ENCODE measurements at places on chromosomes 12 and 14.

DNA sequence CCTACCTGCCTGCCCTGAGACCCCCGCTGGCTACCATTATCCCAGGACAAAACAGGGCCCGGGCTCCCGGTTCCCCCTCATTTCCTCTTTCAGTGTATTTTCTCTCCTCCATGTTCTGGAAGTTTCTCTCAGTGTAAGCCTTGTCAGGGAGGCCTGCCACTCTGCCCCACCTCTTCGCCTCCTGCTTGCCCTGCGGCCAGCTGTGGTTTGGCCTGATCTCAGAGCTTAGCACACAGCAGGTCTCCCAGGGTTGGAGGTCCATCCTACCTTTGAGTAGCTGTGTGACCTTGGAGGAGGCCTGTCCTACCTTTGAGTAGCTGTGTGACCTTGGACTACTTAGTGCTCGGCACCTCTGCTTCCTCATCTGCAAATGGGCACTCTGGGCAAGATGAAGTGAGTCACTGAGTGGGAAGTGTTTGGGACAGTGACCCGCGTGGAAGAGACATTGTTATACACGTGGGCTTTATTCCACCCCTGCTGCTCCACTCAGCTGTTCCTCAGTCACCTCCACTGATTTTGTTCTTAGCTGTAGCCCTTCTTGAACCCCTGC lies 212.7 kb downstream of the ZFP36L1 start:
- no peak for DNase-seq

- no peak for DNase-seq
Observed at GRCh38 chr14:20603813-20604690, 12.9 kb upstream of the RNASE12 start.

DNA sequence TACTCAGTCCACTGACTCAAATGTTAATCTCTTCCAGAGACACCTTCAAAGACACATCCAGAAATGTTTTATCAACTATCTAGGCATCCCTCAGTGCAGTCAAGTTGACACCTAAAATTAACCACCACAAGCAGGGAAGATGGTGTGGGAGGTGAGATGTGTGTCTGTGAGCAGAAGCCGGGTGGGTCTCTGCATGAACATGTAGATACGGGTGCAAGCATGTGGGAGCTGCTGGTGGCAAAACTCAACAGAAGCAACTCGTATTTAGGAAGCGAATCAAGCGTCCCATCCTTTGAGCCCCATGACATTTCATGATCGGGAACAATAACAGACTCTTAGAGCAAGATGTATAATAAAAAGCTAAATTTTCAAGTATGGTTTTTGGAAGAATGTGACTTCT lies 110.0 kb upstream of the C14orf180 start:
- DNase-seq = no peak

GRCh38 chr12:24906141-24906540 lies 42.8 kb downstream of the BCAT1 start:
- DNase-seq = no peak

DNA sequence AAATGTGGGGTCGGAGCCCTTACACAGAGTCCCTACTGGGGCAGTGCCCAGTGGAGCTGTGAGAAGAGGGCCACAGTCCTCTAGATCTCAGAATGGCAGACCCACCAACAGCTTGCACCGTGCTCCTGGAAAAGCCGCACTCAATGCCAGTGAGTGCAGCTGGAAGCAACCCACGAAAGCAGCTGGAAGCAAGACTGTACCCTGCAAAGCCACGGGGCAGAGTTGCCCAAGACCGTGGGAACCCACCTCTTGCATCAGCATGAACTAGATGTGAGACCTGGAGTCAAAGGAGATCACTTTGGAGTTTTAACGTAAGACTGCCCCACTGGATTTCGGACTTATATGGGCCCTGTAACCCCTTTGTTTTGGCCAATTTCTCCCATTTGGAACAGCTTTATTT lies 12.3 kb downstream of the GTF2A1 start:
- no peak for DNase-seq

DNA sequence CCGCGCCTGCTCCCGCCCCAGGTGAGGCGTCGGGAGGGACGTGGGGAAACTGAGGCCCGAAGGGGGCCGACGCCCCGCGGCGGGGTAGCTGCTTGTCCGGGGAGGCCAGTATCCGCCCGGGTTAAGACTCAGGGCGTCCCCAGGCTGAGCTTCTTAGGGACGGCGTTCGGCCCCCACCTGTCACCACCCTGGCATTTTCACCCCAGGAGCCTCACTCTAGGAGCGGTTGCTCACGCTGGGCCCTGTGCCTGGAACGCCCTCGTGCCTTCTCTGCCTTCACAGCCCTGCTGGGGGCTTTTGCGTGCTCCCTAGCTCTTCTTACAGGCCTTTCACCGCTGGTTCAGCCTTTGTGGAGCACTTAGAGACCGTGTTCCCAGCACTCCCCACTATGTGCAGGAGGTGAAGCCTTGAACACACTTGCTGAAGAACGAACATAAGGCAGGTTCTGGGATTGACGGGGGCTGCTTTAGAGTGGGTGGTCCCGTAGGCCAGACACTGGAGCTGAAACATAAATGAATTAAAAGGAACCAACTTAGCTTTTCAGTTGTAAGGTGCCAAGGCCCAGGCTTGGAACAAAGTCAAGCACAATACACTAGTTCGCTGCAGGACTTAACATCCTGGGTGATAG lies 601 bp downstream of the ZNF839 start:
- peak; percentile 44 for DNase-seq

DNA sequence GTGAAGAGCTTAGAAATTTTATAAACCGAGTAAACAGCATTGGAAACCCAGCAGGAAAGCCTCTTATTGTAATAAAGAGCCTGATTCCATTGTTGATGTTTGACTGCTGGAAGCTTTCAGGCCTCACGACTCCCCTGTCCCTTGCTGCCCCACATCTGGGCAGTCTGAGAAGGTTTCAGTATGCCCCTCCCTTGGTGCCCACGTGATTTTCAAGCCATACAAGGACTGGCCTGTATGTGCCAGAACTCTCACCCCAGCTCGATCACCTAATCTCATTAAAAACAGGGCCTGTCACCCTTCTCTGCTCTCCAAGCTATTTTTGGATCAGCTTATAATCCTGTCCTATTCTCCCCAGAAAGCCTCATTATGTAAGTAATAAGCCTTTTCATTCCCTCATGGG lies 7.5 kb upstream of the PYROXD1 start:
- DNase-seq = no peak

GRCh38 chr12:27610374-27610773 lies 85.9 kb upstream of the REP15 start:
- DNase-seq = no peak

GRCh38 chr12:49667325-49668090 lies 39.7 kb downstream of the FMNL3 start:
- DNase-seq = no peak

DNA sequence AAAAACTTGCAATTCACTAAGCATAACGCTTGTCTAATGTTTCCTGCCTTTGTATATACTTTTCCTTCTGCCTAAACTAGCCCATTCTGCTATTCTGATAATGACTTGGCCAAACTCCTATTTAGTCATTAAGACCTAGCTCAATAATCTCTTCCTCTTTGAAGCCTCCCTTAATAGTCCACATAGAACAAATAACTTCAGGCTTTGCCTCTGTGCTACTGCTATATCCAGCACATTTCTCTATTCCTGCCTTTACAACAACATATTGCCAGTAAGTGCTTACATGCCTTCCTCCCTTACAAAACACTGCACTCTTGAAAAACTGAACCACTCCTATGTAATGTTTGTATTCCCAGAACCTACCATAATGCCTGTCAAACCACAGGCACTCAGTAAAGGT lies 13.8 kb downstream of the PRICKLE1 start:
- no peak for DNase-seq

DNA sequence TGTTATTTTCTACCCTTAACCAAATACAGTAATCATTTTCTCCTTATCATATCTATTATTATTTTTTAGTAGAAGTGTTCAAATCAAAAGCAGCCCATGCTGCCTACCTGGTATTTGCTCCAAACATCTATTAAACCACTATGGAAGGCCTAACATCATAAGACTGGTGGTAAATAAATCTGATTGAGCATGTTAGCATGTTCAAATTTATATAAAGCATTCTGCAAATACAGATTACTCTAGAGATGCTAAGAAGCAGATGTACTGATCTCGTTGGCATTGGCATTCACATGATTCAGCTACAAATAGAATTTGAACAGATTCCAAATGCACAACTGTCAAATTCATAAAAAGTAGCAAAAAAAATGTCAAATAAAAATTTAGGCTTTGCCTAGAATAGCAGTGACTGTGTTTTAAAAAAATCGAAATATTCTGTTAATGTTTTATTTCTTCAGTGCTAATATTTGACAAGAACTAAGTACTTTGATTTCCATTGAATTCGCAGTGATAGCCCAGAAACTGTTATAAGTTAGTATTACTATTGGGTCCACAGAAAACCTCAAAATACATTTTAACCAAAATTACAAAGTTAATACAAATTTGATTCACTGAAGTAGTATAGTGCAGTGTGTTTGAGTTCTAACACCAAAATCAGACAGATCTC lies 9.4 kb upstream of the OSBPL8 start:
- DNase-seq = no peak

DNA sequence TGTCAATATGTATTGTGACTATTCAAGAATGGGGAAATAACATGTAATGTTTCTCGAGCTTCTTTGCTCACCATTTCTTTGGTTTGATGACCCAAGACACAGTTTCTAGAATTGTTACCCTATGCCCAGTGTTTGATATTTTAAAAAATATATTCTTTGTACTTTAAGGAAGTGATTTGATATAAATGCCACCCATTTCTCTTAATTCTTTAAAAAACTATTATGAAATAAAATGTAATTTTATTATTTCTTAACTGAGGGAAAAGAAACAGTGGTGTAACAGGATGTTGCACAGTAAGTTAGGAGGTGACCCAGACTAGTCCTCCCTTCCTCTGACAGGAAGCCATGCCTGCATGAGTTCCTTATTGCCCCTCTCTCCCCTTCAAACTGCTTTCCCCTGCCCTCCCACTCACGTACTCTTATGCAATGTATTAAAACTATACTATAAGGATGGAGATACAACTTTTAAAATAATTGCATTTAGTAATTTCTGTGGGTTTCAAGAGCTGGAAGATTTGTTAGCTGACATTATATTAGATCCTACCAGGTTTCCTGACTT lies 279.4 kb downstream of the TMTC2 start:
- DNase-seq = peak; percentile 41

DNA sequence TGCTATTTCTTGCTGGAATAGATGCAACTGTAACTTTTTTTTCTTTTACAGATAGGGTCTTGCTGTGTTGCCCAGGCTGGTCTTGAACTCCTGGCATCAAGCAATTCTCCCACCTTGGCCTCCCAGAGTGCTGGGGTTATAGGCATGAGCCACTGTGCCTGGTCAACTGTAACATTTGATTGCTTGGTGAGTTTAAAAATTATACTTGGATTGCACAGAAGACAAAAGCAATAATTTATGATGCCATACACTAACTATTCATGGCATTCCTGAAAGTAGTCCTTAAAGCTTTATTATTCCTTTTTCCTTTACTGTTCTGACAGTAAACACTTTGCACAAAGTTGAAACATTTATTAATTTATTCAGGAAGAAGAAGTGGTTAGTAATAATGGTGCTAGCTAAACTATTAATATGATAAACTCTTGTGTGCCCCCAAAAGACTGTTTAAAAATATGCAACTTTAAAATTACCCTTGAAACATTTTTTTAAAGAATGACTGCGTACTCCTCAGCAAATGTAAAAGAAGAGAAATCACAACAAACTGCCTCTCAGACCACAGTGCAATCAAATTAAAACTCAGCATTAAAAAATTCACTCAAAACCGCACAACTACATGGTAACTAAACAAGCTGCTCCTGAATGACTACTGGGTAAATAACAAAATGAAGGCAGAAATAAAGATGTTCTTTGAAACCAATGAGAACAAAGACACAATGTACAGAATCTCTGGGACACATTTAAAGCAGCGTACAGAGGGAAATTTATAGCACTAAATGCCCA lies 8.3 kb downstream of the PTPRB start:
- DNase-seq = no peak

DNA sequence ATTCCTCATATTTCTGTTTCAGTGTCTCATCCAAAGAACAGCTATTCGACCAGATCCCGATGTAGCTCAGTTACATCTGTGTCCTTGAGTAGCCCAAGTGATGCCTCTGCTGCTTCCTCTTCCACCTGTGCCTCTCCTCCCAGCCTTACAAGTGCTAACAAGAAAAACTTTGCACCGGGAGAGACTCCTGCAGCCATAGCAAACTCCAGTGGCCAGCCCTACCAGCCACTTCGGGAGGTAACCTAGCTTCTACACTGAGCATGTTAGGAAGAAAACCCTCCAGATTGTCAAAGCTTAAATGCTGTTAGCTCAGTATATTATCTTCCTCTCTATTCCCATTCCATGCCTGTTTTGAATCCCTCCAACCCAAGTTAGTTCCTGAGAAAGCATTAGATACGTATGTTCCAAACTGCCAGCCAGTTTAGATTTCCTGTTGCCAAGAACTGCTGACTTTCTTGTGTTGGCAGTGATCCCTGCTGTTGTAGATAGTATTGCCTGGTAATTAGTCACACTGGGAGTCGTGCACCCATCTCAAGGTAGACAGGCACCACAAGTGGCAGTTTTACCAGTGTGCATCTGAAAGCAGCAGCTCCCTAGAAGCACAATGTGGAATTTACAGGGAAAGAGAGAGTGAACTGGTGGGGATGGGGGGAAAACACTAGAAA lies 14.0 kb upstream of the KCNH3 start:
- DNase-seq = no peak

DNA sequence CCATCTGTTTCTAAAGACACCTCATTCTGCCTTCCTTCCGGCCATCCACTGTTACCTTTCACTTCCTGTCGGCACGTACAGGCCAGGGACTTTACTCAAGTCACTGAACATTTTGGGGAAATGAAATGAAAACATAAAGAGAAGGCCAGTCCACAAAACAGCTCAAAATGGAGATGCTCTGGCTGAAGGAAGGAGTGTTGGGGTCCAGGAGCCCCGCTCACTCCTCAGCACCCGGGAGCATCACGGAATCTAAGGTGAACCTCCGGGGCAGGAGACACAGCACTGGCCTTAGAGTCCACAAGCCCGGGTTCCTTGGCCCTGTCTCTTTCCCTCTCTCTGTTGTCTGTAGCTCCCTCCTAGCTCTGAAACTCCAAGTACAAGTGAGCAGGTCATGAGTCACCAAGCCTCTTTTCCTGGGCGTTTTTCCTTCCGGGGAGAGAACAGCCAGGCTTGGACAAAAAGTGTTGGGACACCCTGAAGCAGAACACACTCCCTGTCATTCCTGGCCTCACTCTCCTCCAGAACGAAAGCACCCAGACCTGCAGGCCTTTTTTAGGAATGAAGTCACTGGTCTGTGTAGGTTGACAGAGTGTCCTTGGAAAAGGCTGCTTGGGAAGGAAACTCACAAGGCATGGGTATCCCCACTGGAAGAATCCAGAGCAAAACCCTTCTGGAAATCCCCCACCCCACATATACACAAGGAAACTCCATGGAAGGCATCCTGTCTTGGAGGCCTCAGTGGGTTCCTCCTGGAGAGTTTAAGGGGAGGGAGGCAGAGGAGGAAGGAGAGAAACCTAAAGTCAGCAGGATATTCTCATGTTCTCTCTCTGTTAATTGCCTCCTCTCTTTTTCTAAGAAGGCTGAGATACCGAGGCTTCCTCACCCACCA lies 245.3 kb downstream of the ZFP36L1 start:
- DNase-seq = no peak

GRCh38 chr12:102480406-102480805 lies at the start of gene IGF1:
Gene IGF1 (minus strand): TSS chr12:102480563. CDS start chr12:102480381, 182 bp downstream.
- no peak for DNase-seq

GRCh38 chr12:54932038-54932437 lies 52.5 kb downstream of the TESPA1 start:
- no peak for DNase-seq

All from CD4-positive, alpha-beta T cell treated with Interferon gamma for 1 hour (primary cell).